ENCODE measurements at places on chromosomes 7 and 10.

DNA sequence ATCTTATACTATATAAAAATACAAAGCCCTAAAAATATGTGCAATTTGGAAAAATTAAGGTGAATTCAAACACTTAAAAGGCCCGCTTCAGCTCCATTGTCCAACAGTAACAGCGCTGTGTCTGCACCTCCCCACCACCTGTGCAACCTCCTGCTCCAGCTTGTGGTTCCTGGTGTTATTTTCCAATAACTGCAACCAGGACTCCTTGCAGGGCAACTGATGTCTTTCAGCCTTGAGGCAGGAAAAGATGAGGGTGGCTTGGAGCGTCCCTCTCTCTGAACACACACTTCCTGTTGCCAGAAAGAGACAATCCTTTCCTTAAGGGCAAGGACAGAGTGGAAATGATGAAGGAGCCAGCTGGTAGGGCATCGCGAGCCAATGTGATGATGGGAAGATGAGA is 336.0 kb downstream of the GLRX3 start:
- no peak for DNase-seq

DNA sequence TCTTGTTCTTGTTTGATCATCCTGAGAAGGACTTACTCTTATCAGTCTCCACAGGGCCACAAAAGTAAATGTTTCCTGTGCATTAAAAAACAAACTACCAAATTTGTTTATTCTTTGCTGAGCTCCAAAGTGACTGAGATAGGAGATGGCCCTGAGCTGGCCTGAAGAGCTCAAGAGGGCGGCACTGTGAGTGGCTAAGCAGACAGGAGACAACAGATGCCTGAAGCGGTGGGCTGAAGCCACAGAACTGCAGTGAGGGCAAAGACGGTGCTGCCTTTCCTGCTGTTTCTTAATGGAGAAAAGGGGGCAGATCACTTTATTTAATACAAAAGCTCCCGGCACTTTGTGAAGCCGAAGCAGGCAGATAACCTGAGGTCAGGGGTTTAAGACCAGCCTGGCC is 379.6 kb downstream of the ARL4A start:
- no peak for DNase-seq

- no peak for DNase-seq
These were observed 10.8 kb upstream of the SLC25A28 start for GRCh38 chr10:99630991-99631390.

GRCh38 chr10:69786791-69787190 is 14.9 kb upstream of the COL13A1 start:
- no peak for DNase-seq

DNA sequence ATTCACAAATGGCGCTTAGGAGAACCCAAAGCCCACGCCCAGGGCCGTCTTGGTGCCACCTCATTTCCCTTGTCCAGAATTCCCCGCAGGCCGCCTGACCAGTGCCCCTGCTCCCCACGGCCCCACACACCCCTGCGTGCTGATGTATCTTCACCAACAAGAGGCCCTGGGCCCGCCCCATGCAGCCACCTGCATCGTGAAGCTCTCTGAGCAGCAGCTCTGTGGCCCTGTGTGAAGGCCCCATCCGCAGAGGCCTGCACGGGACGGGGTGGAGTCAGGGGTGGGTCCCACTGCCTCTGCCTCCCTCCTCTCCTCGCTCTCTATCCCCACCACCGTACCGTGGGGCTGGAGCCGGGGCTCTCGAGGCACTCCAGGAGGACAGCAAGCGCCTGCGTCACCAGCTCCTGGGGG is 14.7 kb downstream of the BRAT1 start:
- DNase-seq: peak; percentile 19

DNA sequence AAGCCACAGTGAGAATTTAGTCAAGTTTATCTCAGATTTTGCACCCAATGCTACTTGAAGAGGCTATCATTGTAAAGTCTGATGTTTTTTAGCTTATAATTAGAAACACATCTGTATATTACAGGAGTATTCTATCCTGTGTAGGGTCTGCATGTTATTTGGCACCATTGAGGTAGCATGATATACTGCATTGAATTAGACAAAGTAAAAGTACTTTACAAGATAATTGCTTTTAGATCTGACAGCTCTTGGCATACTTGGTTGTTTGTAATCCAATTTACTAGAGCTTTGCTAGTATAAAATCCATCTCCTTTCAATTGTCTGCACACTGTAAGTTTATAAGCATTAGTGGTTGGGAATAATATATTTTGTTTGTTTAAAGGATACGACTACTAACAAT is 714.3 kb downstream of the ANKRD7 start:
- DNase-seq: no peak

DNA sequence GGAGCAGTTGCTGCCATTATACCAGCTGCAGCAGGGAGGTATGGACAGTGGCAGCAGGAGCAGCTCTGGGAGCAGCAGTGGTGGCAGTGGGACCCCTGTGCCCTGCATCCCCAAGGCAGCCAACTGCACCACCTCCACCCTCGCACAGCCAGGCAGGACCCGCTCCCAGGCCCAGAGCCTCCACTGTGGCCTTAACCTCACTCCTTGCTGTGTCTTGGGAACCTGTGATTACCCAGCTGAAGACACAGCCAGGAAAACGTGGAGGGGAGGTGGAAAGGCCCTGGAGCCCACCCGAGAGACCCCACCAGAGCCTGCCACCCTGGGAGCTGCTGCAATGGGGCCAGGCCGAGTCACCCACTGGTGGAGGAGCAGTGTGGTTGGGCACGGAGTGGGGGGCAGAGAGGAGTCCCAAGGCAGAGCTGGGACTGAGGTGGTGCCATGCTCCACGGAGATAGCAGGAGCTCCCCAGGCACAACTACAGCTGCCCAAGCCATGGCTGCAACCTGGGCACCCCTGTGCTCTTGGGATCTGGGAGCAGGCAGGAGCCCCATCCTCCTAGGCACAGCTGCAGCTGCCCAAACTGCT is 20.4 kb downstream of the LRRC72 start:
- no peak for DNase-seq

GRCh38 chr10:110643653-110644597 is at the start of gene RBM20:
Gene RBM20 (plus strand): TSS chr10:110644336. CDS start chr10:110644455, 119 bp downstream.
- DNase-seq: peak; percentile 56

- DNase-seq: no peak
These were observed 2.6 kb downstream of the ZNF655 start for GRCh38 chr7:99560834-99561736.

GRCh38 chr10:32077896-32078485 is 21.8 kb upstream of the KIF5B start:
- DNase-seq: no peak

GRCh38 chr10:118508355-118508754 is 87.1 kb downstream of the PRLHR start:
- no peak for DNase-seq

- no peak for DNase-seq
These were observed 20.4 kb downstream of the SLC13A4 start for GRCh38 chr7:135707570-135707966.

- no peak for DNase-seq
These were observed 8.1 kb downstream of the HHEX start for GRCh38 chr10:92697663-92698511.

DNA sequence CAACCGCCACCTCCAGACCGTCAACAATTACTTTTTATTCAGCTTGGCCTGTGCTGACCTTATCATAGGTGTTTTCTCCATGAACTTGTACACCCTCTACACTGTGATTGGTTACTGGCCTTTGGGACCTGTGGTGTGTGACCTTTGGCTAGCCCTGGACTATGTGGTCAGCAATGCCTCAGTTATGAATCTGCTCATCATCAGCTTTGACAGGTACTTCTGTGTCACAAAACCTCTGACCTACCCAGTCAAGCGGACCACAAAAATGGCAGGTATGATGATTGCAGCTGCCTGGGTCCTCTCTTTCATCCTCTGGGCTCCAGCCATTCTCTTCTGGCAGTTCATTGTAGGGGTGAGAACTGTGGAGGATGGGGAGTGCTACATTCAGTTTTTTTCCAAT is 146.6 kb downstream of the CHRM2 start:
- no peak for DNase-seq

GRCh38 chr7:39709029-39709428 is 85.7 kb downstream of the RALA start:
- DNase-seq: no peak

GRCh38 chr10:56269181-56269580 is 91.9 kb downstream of the ZWINT start:
- DNase-seq: no peak

- no peak for DNase-seq
These were observed 578.2 kb downstream of the PARD3 start for GRCh38 chr10:34236931-34237330.

DNA sequence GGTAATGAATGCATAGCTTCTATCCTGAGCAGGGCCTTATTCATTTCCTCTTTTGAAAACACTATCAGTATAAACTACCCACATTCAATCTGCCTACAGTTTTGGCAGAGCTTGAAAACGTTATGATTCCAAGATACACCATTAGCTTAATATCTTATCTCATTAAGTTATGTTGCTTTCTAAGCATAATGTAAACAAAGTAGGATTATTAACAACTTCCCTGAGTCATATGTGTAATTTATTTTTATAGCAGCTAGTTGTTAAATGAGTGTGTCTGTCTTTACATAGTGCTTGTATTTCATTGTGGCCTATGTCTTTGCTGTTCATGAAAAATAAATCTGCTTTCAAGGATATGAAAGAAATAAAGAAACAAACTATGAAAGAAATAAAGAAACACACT is 106.2 kb upstream of the DLX6 start:
- no peak for DNase-seq

GRCh38 chr7:73308074-73308664 is 457 bp downstream of the NSUN5 start:
- DNase-seq: no peak

DNA sequence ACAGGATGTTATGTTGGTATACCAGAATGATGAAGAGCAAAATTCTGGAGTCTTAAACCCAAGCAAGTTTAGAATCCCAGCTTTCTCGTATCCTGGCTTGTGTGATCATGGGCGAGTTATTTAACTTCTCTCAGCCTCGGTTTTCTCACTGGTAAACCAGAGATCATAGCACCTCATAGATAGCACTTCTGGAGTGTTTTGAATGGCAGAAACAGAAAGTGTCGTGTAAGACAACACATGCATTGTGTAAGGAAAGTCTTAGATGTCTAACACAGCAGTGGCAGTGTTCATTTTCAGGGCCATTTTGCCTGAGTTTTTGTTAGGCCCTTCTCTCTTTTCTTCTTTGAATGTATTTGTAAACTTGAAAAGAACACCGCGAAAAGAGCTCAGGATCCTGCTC is 465.1 kb downstream of the AUTS2 start:
- no peak for DNase-seq

GRCh38 chr10:102438374-102438773 is 6.0 kb upstream of the CUEDC2 start:
- no peak for DNase-seq

DNA sequence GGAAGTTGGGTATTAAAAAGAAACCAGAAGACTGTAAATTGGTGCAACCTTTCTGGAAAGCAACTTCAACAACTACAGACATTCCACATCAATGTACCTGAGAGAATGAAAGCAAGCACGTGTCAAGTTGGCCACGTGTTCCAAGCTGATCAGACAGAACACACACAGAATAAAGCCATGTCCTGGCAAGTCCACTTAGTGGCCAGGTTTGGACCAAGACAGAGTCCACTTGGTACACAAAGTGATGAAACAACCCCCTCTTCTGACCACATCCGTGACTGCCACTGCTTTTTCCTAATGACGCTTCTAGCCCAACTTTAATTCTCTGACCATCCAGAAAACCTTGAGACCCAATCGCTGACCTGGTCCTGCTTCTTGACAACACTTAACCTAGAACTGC is 109.4 kb downstream of the ABLIM1 start:
- peak; percentile 47 for DNase-seq

- peak; percentile 94 for DNase-seq
These were observed 254.1 kb downstream of the TNS3 start for GRCh38 chr7:47327698-47328391.

GRCh38 chr10:72008096-72008981 is 44.1 kb downstream of the CHST3 start:
- no peak for DNase-seq

GRCh38 chr7:55129541-55130394 is 111.0 kb downstream of the EGFR start:
- DNase-seq: peak; percentile 54

GRCh38 chr10:61894133-61894532 is 7.4 kb upstream of the ARID5B start:
- no peak for DNase-seq

GRCh38 chr7:12146813-12147212 is 64.3 kb upstream of the TMEM106B start:
- DNase-seq: no peak

DNA sequence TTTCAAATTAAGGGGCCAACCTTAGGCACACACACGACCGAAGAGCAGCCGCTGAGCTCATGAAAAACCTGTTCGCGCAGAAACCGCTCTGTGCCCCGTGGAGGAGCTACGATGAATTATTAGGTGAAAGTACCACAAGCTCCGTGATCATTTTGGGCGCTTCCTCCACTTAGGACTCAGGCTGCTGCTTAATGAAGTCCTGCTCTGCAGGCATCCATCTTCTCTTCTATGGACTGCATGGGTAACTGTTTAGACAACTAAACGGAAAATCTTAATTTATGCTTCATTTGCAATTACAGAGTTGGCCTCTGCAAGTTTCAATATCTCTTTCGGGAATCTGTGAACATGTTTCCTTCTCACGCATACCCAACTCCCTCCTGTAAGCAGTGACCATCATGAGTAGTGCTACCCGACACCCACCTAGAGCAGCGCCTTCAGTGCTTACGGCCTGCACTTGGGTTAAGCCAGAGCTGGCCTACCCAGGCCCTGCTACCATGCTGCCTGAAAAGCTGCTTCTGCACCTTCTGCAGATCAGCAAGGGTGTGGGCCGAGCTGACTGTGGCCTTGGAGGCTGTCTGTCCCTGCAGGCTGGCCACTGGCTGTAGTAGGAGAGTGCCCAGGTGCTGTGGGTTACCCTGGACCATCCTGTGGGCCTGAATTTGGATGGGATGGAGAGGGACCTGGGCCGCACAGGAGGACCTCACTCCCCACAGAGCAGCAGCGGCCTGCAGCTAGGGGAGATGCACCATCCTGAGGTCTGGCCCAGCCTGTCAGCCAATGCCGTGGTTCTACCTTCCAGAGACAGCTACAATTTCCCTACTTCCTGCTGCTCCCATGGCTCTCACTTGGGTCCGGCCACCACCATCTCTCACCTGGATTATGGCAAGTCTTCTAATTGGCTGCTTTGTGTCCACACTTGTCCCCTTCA is 36.0 kb downstream of the GNA12 start:
- no peak for DNase-seq

GRCh38 chr10:118151461-118151860 is 104.7 kb upstream of the RAB11FIP2 start:
- DNase-seq: no peak

- DNase-seq: no peak
These were observed 39.2 kb downstream of the CD36 start for GRCh38 chr7:80677629-80678028.

GRCh38 chr10:25632802-25633201 is 301.2 kb upstream of the MYO3A start:
- DNase-seq: no peak

- peak; percentile 74 for DNase-seq
These were observed 36.8 kb downstream of the CTBP2 start for GRCh38 chr10:125123476-125124114.

All from right hindlimb (tissue), 1 donor.